Spinal cord (tissue), 10 donors: ENCODE measurements at places on chromosomes 5 and 9.
A peak's percentile ranks its signal among the peaks of the same experiment; 100 is the strongest.

DNA sequence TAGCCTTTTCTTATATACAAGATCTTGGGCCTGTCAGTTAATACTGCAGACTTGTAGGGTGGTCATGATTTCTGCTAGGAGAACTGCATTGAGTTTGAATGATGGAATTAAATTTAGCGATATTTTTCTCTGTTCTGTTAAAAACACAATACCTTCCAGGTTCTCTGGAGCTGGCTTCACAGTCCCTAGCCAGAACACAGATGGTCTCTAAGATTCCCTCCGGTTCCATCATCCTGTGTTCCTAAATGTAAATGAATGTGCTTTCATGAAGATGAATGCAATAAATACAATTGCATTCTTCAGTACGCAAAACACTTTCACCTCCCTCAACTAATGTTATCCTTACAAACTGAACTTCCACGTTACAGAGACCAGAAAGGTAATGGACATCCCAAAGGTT, 264.9 kb downstream of the ASTN2 start:
- H3K4me3 ChIP-seq: no peak overlapping the region
- peaks cover 3% of the 10 kb centered on the region for H3K4me1 ChIP-seq
- H3K27ac ChIP-seq: no peak overlapping the region
- H3K36me3 ChIP-seq: no peaks in the 10 kb centered on the region
- DNase-seq: no peak

- no peak overlapping the region for H3K4me3 ChIP-seq
- no peaks in the 10 kb centered on the region for H3K4me1 ChIP-seq
- no peak overlapping the region for H3K27ac ChIP-seq
- H3K36me3 ChIP-seq: no peaks in the 10 kb centered on the region
Observed at GRCh38 chr5:8176101-8176693, 307.2 kb downstream of the MTRR start.

- no peak for DNase-seq
- H3K4me3 ChIP-seq: no peak overlapping the region
- no peaks in the 10 kb centered on the region for H3K36me3 ChIP-seq
- H3K4me1 ChIP-seq: no peaks in the 10 kb centered on the region
Observed at GRCh38 chr5:22314548-22314947, 538.6 kb downstream of the CDH12 start.

DNA sequence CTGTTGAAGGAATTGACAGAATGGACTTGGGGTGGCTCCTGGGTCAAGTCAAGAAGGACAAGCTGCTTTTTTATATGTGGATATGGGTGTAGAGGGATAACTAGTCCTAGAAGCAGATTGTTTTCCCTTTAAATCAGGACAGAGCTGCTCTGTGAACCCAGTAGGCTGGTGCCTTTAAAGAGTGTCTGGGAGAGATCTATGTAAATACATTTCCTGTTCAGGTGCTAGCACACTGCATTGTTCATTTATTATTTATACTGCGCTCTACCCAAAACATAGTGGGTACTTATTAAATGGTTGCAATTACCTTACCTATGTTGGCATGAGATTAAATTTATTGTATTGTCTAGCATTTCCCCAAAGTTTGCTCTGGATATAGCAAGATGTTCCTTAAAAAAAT, 86.6 kb upstream of the EQTN start:
- peaks cover 5% of the 10 kb centered on the region for H3K4me1 ChIP-seq
- H3K27me3 ChIP-seq: no peaks in the 10 kb centered on the region
- no peak for DNase-seq
- no peak overlapping the region for H3K4me3 ChIP-seq

DNA sequence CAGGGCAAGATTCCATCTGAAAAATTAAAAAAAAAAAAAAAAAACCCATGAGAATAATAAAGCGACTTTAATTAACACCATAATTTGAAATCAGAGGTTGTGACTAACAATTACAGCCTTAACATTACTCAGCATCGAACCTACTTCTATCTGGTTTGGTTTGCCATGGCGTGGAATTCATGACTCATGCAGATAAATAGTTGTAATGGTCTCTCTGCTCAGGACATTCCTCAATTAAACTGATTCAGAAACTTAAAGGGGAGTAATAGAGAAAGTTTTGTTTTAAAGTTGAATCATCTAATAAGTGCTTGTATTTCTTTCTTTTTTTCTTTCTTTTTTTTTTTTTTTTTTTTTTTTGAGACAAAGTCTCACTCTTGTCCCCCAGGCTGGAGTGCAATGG, 135.5 kb downstream of the SPATA31D1 start:
- H3K27ac ChIP-seq: no peak overlapping the region

DNA sequence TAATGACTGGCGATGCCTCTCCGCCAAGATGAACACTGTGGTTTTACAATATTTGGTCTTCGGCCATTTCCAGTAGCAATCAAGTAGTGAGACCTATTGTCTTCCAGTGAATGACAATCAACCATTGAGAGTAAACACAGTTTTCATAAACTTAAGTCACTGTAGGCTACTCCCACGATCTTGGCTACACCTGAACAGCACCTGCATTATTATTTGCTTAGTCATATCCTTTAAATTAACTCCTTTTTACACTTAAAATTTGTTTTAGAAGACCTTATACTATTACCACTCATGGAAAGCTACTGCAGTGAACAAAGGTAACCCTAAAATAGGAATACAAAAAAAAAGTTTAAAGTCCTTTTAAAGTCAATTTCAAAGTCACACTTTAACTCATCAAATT, 58.2 kb downstream of the ZNF354C start:
- H3K27ac ChIP-seq: no peak overlapping the region
- no peaks in the 10 kb centered on the region for H3K27me3 ChIP-seq
- H3K4me1 ChIP-seq: no peaks in the 10 kb centered on the region
- H3K4me3 ChIP-seq: no peak overlapping the region
- H3K36me3 ChIP-seq: peaks cover 19% of the 10 kb centered on the region

DNA sequence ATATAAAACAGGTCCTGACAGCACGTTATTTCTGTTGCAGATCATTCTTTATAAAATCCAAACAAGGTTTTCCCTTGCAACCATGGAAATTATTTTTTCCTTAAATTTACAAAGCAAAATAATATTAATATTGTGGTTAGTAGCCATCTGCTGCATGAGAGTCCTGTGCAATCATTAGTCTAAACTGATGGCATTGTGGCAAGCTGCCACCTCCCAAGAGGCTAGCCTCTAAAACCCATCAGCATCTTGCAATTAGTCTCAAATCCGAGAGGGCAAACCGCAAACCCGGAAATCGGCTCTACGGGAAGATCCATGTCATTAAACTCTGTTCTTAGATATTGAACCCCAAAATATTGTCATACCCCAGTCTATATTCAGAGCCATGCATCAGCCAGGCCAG, 11.3 kb upstream of the CDH6 start:
- no peak overlapping the region for H3K27ac ChIP-seq
- no peak overlapping the region for H3K4me3 ChIP-seq
- no peaks in the 10 kb centered on the region for H3K27me3 ChIP-seq
- no peaks in the 10 kb centered on the region for H3K4me1 ChIP-seq
- DNase-seq: no peak

GRCh38 chr9:70160686-70161600, 97.8 kb upstream of the SMC5 start:
- no peaks in the 10 kb centered on the region for H3K4me1 ChIP-seq
- DNase-seq: no peak
- no peak overlapping the region for H3K27ac ChIP-seq
- H3K27me3 ChIP-seq: no peaks in the 10 kb centered on the region
- H3K4me3 ChIP-seq: no peak overlapping the region

DNA sequence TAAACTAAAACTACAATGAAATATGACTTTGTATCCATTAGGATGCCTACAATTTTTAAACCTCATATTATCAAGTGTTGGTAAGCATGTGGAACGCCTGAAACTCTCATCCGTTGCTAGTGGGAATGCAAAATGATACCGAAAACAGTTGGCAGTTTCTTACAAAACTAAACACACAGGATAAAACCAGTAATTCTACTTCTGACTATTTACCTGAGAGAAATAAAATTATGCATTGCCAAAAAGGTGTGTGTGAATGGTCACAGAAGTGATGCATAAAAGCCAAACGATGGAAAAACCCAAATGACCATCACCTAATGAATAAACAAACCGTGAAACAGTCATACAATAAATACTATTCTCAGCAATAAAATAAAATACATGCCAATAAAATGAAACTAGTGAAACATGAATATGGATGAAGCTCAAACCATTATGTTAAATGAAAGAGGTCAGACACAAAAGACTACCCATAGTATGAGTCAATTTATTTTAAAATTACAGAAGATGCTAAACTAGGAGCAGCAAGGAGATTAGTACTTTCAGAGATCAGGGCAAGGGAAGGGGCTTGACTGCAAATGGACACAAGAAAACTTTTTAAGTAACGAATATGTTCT, 13.4 kb downstream of the AUH start:
- no peak overlapping the region for H3K27ac ChIP-seq
- H3K27me3 ChIP-seq: no peaks in the 10 kb centered on the region
- H3K4me1 ChIP-seq: no peaks in the 10 kb centered on the region

DNA sequence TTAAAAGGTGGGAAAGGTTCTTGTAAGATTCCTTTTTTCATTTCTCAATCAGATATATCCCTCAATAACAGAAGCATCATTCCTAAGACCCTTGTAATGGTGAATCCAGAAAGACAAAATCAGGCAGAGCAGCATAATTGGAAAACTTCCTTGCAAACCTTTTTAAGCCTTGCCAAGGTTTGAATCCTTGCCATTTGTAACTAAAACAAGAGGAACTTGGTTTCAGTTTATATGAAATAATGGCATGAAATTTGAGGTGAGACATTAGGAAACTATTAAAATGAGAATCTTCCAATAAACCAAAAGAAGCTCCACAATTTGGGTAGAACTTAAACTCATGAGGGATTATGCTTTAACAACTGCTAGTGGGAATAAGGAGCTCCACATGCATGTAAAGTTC, 384.7 kb upstream of the SMC2 start:
- no peaks in the 10 kb centered on the region for H3K4me1 ChIP-seq
- no peak overlapping the region for H3K4me3 ChIP-seq
- H3K27me3 ChIP-seq: no peaks in the 10 kb centered on the region
- no peak overlapping the region for H3K27ac ChIP-seq
- H3K36me3 ChIP-seq: no peaks in the 10 kb centered on the region
- no peak for DNase-seq

- H3K27ac ChIP-seq: no peak overlapping the region
- no peaks in the 10 kb centered on the region for H3K27me3 ChIP-seq
- no peak for DNase-seq
- no peak overlapping the region for H3K4me3 ChIP-seq
- no peaks in the 10 kb centered on the region for H3K36me3 ChIP-seq
Observed at GRCh38 chr5:122099060-122099790, 21.2 kb upstream of the LOX start.

- peaks cover 3% of the 10 kb centered on the region for H3K36me3 ChIP-seq
- peaks cover 11% of the 10 kb centered on the region for H3K4me1 ChIP-seq
- no peak overlapping the region for H3K4me3 ChIP-seq
- H3K27ac ChIP-seq: no peak overlapping the region
- H3K27me3 ChIP-seq: no peaks in the 10 kb centered on the region
Observed at GRCh38 chr5:16565118-16565517, 51.7 kb downstream of the RETREG1 start.

GRCh38 chr5:125528881-125529280, 782.4 kb upstream of the ZNF608 start:
- DNase-seq: no peak
- no peak overlapping the region for H3K27ac ChIP-seq
- no peak overlapping the region for H3K4me3 ChIP-seq
- H3K27me3 ChIP-seq: no peaks in the 10 kb centered on the region

GRCh38 chr5:60677850-60678664, 21.9 kb downstream of the DEPDC1B start:
- no peak overlapping the region for H3K27ac ChIP-seq
- H3K27me3 ChIP-seq: no peaks in the 10 kb centered on the region
- DNase-seq: no peak
- no peaks in the 10 kb centered on the region for H3K4me1 ChIP-seq
- H3K36me3 ChIP-seq: no peaks in the 10 kb centered on the region

GRCh38 chr5:170451747-170452365, 52.0 kb upstream of the KCNIP1 start:
- no peaks in the 10 kb centered on the region for H3K4me1 ChIP-seq
- no peak for DNase-seq
- no peak overlapping the region for H3K27ac ChIP-seq

GRCh38 chr9:121839726-121840500, 188.5 kb downstream of the DAB2IP start:
- H3K4me1 ChIP-seq: peaks cover 32% of the 10 kb centered on the region
- no peak overlapping the region for H3K4me3 ChIP-seq
- DNase-seq: peak; percentile 87

- DNase-seq: no peak
- H3K4me3 ChIP-seq: no peak overlapping the region
- no peak overlapping the region for H3K27ac ChIP-seq
- no peaks in the 10 kb centered on the region for H3K4me1 ChIP-seq
- H3K36me3 ChIP-seq: no peaks in the 10 kb centered on the region
Observed at GRCh38 chr9:81841333-81841732, 86.9 kb upstream of the SPATA31D4 start.

DNA sequence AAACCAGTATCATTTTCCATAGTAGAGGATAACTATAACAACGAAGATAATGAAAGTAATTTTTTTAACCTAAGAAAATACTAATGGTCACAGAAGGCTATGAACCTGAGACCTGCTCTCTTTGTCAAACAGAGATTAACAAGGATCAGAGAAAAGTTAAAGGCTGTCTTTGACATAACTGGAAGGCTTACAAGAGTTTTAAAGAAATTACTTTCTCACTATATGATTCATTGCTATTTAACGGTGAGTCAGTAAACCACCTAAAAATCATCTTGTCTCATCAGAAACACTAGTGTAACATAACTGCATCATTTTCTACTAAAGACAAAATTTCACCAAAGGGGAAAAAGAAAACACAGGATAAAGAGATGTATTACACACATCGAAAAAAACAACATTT, 19.3 kb downstream of the MLANA start:
- no peaks in the 10 kb centered on the region for H3K36me3 ChIP-seq
- H3K4me3 ChIP-seq: no peak overlapping the region
- H3K27ac ChIP-seq: no peak overlapping the region
- no peaks in the 10 kb centered on the region for H3K27me3 ChIP-seq

GRCh38 chr9:121658166-121658565, 6.7 kb downstream of the DAB2IP start:
- no peak overlapping the region for H3K4me3 ChIP-seq
- H3K27me3 ChIP-seq: peaks cover 2% of the 10 kb centered on the region
- H3K27ac ChIP-seq: no peak overlapping the region
- peaks cover 36% of the 10 kb centered on the region for H3K4me1 ChIP-seq

DNA sequence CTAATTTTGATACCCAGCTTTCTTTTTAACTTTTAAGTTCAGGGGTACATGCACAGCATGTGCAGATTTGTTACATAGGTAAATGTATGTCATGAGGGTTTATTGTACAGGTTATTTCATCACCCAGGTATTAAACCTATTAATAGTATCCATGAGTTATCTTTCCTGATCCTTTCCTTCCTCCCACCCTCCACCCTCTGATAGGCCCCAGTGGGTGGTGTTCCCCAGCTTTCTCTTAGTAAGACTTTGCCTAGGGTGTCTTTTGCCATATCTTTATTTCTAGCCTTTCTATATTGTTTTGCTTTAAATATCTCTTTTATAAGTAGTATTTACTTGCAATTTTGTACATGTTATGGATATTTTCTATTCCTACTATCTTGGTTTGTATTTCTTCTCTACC, 243.7 kb downstream of the SGCD start:
- no peak overlapping the region for H3K27ac ChIP-seq
- H3K4me1 ChIP-seq: no peaks in the 10 kb centered on the region

- no peaks in the 10 kb centered on the region for H3K4me1 ChIP-seq
- H3K27me3 ChIP-seq: no peaks in the 10 kb centered on the region
- no peak overlapping the region for H3K27ac ChIP-seq
- H3K4me3 ChIP-seq: no peak overlapping the region
- no peaks in the 10 kb centered on the region for H3K36me3 ChIP-seq
Observed at GRCh38 chr5:27734838-27735237, 696.5 kb upstream of the CDH9 start.
